Right renal pelvis (tissue), 4 donors: ENCODE measurements at places on chromosomes 13 and 19.

GRCh38 chr19:873084-873483 is 13.6 kb downstream of the CFD start:
- DNase-seq: no peak

DNA sequence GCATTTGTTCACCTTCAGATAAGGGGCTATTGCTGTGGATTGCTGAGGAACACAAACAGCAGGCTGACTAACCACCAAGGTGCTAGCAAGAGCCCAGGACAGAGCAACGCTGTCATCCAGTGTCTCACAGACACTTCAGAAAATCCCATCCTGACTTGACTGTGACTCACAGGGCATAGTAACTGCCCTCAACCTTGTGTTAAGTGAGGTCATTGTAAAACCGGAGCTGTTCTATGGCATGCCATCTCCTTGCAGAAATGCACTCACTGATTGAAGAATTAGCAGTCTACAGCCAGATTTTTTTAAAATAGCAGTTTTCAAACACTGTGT is 51.1 kb downstream of the TNFRSF19 start:
- DNase-seq: no peak

- DNase-seq: no peak
Measured at GRCh38 chr19:19548915-19549759, 11.1 kb downstream of the CILP2 start.

DNA sequence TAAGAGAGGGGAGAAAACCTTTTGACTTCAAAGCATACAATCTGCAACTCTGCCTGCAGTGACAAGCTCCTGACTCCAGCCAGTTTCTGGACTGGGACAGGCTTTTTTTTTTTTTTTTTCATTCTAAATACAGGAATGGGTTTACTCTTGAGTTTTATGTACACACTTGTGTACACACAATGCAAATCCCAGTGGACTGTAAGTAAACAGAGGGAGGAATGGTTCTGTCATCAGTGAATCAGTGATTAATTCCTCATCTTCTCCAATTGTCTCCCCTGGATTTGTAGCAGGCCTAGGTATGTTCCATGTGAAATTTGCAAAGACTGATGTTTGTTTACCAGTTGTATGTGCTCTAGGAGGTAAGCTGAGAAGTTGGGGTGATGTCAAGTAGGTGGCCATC is 184.8 kb downstream of the SHISA2 start:
- no peak for DNase-seq

DNA sequence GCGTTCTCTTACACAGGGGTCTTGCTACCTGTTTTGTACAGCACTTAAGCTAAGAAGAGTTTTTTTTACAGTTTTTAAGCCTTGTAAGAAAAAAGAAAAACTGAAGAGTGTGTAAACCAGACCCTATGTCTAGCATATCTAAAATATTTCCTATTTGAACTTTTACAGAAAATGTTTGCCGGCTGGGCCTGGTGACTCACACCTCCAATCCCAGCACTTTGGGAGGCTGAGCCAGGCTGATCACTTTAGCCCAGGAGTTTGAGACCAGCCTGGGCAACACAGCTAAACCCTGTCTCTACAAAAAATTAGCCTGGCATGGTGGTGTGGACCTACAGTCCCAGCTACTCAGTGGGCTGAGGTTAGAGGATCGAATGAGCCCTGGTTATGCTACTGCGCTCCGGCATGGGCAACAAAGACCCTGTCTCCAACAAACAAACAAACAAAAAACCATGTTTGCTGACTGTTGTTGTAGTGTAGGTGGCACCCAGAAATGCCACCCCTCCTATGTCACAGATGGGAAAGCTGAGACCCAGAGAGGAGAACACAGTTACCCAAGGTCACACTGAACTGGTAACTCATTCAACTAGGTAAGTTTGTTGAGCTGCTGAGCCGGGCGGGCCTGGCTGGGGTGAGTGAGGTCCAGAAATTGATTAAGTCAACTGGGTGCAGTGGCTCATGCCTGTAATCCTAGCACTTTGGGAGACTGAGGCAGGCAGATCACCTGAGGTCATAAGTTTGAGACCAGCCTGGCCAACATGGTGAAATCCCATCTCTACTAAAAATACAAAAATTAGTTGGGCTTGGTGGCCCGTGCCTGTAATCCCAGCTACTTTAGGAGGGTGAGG is 1.9 kb upstream of the VASP start:
- DNase-seq: no peak
